ENCODE measurements at places on chromosomes 11 and 22.

DNA sequence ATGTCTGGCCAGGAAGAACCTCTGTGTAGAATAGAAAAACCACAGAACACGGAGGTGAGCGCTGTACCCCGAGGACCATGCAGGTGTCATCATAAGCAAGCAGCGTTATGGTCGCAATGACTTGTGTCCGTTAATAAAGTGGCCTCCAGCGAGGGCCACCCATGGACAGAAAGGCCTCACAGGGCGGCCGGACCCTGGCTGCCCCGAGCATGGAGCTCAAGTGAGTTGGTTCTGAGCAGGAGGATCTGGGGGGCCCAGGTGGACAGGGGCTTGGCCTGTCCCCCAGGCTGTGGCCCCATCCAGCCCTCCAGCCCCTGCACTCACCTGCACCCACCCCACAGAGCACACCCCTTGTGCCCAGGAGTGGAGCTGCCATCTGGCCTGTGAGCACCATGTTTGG, 133.8 kb downstream of the BRD1 start:
- DNase-seq: no peak

DNA sequence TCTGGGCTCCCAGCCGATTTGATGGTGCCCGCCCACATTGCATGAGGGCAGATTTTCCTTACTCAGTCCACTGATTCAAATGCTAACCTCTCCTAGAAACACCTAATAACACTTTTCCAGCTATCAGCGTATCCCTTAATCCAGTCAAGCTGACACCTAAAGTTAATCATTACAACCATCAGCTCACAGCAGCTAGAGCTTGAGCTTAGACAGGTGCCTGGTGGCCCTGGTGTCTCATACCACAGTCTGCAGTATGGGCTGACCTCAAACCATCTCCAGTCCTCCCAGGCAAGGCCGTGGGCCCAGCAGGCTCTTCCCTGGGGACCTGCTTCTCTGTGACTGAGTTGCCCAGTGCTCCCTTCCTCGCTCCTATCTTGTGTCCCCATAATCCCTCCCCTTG, 174.4 kb upstream of the NECTIN1 start:
- DNase-seq: no peak

DNA sequence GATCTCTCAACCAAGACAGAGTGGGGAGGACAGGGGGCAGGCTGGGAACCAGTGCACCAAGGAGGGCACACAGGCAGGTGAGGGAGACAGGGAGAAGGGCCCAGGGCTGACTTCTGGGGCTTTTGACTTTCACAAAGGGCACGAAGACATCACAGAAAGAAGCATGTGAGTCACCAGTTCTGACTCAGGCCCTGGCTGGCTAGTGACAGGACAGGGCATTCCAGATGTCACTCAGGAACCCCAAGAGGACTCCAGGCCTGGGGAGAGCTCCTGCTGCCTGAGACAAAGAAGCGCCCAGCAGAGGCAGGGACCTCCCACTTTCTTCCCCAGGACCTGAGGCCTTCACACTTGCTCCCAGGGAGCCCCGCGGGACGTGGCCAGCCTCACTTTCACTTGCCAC, 497.2 kb downstream of the BUD13 start:
- DNase-seq: no peak

- no peak for DNase-seq
These were observed 19.4 kb downstream of the TUBGCP6 start for GRCh38 chr22:50225200-50225969.

- no peak for DNase-seq
These were observed 147.4 kb upstream of the TEAD1 start for GRCh38 chr11:12526789-12527188.

DNA sequence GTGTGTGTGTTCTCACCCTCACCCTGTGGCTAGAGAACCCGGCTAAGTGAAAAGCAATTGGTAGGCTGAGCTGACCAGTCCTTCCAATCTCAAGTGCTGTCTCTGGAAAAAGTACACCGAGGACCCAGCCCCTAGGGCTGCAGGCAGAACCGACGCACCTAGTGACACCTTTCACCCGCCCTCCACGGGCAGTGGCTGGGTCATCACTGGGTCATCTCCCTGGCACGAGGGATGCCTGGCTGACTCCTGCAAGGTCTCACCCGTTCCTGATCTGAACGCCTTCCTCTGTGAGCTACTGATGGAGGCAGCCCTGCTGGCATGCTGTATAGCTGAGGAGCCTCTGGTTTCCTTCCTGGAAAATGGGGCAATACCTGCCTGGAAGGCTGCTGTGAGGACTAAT, 311.5 kb downstream of the NTM start:
- DNase-seq: no peak

GRCh38 chr22:22959147-22959827, 71.7 kb downstream of the IGLL5 start:
- DNase-seq: peak; percentile 49

- no peak for DNase-seq
These were observed at the start of gene PRDM11 for GRCh38 chr11:45146072-45147016. TSS of gene PRDM11 (plus strand) at chr11:45146639. CDS start at chr11:45181767, 35,128 bp downstream.

DNA sequence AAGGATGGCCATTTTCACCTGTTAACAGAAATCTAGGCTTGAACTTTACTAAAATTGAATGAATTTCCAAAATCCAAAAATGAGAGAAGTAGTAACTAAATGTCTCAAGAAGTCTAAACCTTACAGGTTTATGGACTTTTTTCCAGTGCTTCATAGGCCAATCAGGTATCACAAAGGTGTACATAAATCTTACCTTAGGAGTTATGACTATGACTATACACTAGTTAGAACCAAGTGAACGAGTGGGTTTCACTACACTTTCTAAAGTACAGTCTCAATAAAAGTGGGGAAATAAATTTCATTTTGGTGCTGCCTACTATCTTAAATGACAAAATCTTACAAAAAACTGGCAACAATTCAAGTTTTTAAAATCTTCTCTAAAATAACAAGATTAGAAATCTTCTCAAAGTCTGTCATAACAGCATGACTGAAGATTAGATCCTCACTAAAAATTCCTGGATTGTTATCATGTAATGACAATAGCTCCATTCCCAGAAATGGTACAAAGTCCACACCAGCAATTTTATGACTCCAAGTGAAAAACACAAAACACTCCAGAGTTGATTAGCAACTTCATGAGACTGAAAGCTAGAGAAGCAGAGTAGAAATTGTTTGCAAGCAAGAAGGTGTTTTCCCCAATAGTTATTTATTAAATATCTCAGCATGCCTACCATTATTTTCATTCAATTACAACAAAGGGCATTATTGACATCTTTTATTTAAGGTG, 20.9 kb downstream of the SOX6 start:
- no peak for DNase-seq

DNA sequence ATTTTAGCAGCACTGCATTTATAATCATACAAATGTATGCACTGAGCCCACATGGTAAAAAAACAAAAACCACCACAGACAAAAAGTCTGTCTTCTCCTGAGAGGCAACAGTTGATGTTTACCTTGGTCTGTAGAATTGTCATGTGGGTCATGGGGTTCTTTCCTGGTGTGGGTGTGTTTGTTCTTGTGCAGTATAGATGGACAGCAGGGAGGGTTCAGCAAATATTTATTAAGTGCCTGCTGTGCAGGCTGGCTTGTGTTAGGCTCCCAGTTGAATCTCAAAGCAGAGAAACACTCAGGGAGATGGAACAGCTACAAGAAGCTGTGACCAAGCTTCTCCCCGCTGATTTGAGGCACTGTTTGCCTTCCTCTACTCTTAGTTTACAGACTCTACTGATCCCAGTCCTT, 82.2 kb downstream of the PISD start:
- DNase-seq: peak; percentile 86

GRCh38 chr11:116078101-116078591, 573.9 kb upstream of the CADM1 start:
- no peak for DNase-seq

DNA sequence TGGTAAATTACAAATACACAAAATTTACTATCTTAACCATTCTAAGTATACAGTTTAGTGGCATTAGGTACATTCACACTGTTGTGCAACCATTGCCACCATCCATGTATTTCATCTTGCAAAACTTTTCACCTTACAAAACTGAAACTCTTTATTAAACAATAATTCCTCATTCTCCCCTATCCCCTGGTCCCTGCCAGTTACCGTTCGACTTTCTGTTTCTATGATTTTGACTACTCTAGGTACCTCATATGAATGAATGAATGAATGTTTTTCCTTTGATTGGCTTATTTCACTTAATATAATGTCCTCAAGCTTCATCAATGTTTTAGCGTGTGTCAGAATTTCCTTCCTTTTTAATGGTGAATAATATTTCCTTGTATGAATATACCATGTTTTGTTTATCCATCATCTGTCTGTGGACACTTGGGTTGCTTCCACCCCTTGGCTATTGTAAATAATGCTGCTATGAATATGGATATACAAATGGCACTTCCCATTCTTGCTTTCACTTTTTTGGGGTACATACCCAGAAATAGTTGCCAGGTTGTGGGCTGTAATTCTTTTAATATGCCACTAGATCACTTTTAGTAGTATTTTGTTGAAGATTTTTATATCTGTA, 93.0 kb downstream of the UVRAG start:
- no peak for DNase-seq

DNA sequence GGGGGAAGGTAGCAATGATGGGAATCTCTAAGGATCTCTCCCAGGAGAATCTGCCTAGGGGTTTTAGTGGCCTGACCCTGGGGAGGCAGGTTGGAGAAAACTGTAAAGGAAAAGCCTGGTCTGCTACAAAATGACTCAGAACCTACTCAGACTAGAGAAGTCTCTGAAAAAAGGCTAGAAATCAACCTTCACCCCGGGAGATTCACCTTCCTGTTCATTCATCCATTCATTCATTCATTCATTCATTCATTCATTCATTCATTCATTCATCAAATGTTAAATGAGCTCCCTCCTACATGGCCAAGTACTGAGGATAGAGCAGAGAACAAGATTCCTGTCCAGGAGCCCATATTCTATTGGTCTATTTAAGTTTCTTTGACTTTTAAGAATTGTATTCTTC, 8.9 kb upstream of the ANKK1 start:
- no peak for DNase-seq

DNA sequence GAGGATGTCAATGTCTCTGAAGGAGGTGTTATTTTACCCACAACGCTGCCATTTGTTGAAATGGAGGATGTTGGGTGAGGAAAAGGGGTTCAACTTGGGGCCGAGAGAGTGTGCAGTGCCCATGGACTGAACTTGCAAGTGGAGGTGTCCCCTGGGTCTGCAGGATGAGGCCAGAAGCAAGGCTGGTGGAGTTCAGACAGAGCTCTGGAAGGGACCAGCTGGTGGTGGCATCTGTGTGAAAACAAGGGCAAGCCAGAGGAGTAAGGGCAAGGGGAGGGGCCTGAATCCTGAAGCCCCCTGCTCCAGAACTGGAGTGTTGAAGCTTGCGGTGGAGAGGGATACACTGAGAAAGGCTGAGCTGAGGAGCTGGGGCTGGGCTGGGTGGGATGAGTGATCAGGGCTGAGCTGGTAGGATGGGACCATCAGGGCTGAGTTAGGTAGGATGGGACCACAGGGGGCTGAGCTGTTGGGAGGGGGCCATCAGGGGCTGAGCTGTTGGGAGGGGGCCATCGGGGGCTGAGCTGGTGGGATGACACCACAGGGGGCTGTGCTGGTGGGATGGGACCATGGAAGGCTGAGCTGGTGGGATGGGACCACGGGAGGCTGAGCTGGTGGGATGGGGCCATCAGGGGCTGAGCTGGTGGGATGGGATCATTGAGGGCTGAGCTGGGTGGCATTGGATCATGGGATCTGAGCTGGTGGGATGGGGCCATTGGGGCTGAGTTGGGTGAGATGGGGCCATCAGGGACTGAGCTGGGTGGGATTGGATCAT, 13.4 kb upstream of the CTSD start:
- no peak for DNase-seq

DNA sequence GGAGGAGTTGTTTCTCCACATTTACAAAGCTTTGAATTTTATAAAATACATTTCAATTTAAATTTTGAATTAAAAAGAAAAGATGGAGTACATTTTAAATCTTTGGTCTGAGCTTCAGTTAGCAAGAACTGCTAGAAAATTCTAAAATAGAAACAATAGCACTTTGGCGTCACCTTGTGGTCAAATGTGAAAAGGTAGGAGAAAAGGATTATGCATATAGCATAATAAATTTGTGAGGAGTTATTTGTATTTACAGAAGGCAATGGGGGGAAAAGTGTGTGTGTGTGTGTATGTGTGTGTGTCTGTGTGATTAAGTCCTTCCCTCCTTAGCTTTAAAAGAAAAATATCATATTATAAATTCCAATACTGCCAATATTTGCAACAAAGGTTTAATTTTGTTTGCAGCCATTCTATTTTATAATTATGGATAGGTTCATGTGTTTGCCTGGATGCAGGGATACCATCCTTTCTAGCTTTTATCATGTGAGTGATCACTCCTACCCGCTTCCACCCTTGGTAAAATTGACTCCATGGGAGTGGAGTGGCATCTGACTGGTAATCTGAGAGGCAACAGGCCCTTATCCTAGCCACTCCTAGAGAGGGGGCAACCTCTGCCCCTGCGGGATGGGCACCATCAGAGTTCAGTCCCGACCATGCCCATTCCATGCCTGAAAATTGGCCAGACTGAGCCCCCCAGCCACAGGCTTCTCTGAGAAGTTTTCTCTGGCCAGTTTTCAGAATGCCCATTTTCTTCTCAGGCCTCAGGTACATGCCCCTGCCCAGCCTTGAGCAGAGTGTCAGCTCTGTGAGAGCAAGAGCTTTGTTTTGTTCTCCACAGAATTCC, 13.6 kb upstream of the LGR4 start:
- no peak for DNase-seq

GRCh38 chr22:19430890-19431541, 517 bp downstream of the HIRA start:
- no peak for DNase-seq

GRCh38 chr11:116043857-116044256, 539.6 kb upstream of the CADM1 start:
- no peak for DNase-seq

DNA sequence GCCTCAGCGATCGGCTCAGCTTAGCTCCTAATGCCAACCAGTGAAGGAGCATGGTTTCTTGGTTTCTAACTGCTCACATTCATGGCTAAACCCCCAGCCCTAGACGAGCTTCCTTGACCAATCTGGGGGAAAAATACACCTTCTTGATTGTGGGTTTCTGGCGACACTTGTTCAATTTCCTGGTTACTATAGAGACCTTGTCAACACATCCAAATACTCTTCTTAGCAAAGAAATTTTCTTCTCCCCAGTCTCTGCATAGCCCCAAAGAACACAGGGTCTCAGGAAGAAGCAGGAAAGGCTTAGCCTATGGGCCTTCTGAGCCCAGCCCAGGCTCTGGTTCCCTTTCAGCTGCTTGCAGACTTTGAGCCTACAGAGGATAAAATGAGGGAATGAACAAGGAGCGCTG, 88.5 kb upstream of the SYT13 start:
- no peak for DNase-seq

- DNase-seq: no peak
These were observed 46.6 kb upstream of the RCN1 start for GRCh38 chr11:32044158-32044863.

- no peak for DNase-seq
These were observed 9.0 kb upstream of the RAG1 start for GRCh38 chr11:36558571-36559413.

DNA sequence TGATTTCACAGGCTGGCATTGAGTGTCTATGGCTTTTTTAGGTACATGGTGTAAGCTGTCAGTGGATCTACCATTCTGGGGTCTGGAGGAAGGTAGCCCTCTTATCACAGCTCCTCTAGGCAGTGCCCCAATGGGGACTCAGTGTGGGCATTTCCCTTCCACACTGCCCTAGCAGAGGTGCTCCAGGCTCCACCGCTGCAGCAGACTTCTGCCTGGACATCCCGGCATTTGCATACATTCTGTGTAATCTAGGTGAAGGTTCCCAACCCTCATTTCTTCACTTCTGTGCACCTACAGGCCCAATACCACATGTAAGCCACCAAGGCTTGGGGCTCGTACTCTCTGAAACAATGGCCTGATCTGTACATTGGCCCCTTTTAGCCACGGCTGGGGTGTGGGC, 78.3 kb downstream of the RNF169 start:
- DNase-seq: no peak

GRCh38 chr11:80783561-80783960, 1342.7 kb upstream of the TENM4 start:
- peak; percentile 76 for DNase-seq

All from LNCaP clone FGC (cell line).